ENCODE measurements at places on chromosomes 7 and 10. TPM values are rescaled to one million over a fixed set of nuclear protein-coding genes. Genes with fewer than 3 reads are reported as not detected.

GRCh38 chr7:95334447-95334846 lies 10.1 kb upstream of the PON1 start:
- DNase-seq, result no peak

DNA sequence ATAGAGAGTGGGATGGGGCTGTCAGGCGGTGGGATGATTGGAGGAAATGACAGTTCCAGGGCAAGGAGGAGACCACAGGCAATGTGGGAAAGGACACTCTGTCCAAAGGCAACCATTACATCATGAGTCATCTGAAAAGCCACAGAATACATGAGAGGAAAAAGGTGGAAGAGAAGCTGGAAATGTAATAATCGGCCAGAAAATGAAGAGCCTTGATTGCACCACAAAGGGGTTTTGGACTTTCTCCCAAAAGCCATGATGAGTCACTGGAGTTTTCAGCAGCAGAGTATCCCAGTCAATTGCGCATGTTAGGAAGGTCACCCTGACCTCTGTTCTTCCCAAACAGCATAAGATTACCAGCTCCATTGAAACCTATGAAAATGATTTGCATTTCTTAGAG lies 222.0 kb downstream of the LHFPL3 start:
- no peak for DNase-seq

DNA sequence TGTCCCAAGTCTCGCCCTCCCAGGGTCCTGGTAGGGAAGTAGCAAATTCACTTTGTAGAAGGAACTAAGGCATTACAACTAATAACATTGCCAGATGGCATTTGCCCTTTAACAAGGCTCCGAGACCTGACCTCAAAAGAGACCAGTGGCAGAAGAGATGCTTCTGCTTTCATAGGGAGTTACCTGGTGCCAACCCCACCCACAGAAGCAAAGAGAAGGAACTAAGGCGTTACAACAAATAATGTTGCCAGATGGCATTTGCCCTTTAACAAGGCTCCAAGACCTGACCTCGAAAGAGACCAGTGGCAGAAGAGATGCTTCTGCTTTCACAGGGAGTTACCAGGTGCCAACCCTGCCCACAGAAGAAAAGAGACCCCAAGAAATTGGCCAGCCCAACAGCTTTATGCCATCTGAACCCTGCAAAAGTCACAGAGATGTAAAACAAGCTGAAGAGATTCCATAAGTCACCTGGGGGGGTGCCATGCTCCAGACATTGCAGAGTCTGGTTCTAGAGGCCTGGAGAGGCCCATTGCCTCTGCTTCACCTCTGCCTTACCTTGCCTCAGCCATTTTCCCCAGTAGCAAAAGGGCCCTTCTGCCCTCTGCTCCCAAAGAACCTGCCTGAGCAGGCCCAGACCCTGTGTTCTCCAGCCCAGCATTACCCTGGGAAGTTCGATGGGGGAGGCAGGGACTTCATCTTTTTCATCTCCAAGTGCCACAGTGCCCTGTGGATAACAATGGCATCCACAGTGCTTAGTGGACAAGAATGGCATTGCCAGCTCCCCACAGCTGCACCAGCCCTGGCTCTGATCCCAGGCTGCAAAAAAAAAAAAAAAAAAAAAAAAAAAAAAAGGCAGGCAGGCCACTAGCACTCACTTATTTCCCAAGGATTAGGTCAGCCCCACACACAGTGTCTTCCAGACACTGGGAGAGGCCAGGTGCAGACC lies 179.5 kb upstream of the PLXNA4 start:
- DNase-seq, result peak; percentile 36

DNA sequence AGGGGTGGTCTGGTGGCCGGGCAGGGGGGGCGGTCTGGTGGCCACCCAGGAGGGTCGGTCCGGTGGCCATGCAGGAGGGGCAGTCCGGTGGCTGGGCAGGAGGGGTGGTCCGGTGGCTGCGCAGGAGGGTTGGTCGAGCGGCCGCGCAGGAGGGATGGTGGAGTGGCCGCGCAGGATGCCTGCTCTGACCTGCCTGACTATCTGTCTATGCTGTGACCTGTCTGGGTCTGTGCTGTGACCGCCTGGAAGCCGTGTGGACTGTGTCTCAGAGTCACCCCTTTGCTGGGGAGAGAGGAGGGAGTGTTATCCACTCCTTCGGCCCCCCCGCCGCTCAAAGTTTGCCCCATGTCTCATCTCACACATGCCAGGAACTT lies 113.2 kb downstream of the ACTR3B start:
- no peak for DNase-seq

GRCh38 chr7:964401-965231 lies 10.1 kb upstream of the ADAP1 start:
- peak; percentile 78 for DNase-seq

GRCh38 chr10:49471532-49471931 lies 67.4 kb downstream of the ERCC6 start:
- no peak for DNase-seq

GRCh38 chr10:12961416-12962205 lies 39.9 kb downstream of the CCDC3 start:
- no peak for DNase-seq

- DNase-seq, result no peak
These were observed 615.8 kb downstream of the AUTS2 start for GRCh38 chr7:70214071-70214470.

DNA sequence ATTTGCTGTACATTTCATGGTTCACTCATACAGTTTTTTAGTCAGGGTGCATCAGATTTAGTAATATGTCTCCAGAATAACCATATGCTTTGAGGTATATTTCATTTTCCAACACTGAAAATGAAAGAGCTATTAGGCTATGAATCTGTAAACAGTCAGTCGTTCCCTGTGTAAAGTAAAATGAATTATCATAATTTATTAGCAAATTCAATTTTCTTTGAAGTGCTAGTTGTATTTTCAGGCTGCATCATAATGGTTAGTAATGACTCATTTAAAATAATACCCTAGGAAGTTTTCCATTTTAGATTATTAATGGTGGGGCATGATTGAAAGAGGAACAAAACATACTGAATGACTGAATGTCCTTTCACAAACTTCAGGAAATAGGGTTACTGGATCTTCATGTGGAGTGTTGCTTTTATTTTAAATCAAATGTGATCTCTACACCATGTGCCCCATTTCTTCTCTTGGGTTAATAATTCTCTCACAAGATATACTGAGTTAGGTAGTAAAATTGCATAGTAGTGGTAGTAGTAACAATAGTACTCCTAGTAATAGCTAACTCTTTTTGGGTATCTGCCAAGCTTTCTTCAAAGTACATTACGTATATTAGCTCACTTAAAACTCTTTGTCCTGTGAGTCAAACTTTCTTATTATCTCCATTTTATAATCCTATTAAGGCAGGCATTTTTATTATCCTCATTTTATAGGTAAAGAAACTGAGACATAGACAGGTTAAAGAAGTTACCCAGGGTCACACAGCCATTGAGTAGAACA lies 476.5 kb downstream of the SUGCT start:
- no peak for DNase-seq

- no peak for DNase-seq
These were observed 81.2 kb downstream of the FZD1 start for GRCh38 chr7:91345449-91345848.

DNA sequence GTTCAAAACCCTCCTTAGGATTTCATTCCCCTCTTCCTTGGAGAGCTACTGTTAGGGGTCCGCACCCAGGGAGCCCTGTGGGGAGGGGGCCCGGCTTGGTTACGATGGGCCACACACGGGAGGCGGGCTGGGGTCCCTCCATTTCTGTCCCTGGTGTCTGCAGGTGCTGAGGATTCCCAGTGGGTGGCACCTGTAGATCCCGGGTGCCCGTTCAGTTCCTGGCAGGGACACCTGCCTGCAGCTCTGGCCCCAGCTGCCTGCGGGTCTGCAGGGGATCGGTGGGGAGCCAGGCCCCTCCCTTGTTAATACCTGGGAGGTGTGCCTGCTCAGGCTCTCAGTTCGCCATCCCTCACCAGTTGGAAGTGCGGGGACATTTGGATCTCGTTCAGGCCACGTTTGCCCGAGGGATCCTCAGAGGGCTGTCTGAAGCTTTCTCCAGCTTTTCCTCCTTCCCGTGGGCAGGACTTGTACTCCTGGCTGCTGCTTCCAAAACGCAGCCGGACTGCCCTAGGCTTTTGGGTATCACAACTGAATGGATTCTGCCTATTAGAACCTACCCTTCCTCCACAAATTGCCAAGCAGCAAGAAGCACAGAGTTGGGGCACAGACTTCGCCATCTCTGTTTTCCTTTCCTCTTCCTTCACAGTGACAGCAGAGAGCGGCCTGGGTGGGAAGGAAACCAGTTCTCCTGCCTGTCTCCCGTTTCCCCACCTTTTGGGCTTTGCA lies 22.3 kb upstream of the IL15RA start:
- no peak for DNase-seq

DNA sequence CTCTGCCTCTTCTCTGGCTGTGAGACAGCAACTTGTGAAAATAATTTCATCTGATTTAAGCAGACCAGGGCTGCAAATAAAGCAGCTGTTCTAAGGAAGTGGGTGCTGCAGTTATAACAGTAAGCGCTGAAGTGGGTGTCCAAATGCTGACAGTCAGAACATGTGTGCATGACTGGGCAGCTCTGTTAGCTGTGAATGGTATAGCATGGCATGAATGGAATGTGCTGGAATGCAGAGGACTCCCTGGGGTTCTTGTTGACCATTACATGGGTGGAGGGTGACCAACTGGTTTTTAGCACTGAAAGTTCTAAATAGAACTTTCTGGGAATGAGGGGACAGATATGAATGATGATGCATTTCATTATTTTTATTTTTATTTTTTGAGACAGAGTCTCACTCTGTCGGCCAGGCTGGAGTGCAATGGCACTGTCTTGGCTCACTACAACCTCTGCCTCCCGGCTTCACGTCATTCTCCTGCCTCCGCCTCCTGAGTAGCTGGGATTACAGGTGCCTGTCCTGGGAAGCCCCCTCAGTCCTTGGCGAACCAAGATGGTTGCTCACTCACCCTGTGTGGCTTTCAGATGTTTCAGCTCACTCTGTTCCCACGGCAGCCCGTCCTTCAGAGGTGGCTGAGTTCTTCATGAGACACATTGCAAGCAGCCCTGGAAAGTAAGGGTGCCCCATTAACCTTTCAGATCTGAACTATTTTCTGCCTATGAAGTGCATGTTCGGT lies 319.8 kb upstream of the PHYHIPL start:
- DNase-seq, result no peak

DNA sequence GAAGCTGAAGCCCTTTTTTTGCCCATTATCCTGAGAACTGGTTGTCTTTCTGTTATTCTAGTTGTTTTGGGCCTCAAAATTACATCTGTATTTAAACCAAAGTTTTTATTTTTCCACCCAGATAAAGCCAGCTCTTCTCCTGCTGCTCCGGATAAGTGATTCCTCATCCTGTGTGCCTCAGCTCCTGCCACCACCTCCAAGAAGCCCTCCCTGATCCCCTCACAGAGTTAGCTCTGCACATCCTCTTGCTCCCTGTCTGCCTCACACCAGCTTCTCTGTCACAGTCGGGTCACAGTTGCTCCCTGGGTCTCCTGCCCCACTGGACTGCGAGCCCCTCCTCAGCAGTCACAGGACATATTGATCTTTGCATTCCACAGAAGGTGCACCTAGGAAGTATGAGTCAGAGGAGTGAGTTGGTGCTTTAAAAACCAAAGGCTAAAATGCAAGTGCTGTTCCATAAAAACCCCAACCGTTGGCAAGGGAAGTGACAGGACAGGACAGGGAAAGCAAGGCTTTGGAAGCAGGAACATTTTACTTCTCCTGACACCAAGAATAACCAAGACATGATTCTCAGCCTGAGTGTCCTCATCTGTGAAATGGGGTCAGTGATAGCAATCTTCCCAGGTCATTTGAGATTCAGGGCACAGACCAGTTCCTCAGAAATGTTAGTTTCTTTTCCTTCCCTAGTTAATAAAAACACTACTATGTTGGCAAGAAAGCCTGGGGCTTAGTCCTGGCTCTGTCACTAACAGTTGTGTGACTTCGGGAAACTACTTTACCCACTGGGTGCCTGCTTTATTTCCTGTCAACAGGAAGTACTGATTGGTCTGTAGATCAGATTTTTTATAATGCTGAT lies 36.5 kb upstream of the EEPD1 start:
- no peak for DNase-seq

DNA sequence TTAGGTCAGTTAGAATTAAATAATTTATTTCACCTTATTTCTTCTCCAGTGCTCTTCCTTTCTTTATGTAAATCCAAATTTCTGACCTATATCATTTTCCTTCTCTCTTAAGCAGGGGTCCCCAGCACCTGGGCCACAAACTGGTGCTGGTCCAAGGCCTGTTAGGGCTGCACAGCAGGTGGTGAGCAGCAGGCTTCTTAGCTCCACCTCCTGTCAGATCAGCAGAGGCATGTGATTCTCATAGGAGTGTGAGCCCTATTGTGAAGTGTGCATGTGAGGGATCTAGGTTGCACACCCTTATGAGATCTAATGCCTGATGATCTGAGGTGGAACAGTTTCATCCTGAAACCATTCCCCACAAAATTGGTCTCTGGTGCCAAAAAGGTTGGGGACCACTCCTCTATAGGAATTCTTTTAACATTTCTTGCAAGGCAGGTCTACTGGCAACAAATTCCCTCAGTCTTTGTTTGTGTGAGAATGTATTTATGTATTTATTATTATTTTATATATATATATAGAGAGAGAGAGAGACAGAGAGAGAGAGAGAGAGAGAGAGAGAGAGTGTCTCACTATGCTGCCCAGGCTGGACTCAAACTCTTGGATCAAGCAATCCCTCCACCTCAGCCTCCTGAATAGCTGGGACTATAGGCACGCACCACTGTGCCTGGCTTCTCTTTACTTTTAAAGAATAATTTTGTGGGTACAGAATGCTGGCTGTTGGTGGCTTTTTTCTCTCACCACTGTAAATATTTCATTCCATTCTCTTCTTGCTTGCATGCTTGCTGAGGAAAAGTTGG lies 4.3 kb upstream of the ABCC2 start:
- DNase-seq, result no peak

DNA sequence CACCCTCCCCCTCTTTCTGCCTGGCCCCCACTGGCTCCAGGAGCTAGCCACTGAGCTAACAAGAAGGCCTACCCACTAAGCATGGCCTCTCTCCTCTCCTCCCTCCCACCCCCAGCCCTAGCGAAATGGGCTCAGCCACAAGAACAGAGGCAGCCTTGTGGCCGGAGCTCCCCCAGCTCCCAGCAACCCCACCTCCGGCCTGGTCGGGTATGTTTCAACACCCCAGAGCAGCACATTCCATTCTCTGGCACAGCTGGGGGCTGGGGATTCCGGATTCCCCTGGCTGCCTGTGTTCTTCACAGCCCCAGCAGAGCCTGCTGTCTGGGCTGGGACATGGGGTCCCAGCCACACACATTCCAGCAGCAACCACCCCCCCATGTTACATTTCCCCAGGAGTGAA lies 9.0 kb downstream of the SFRP5 start:
- no peak for DNase-seq

GRCh38 chr10:116538456-116538855 lies 7.3 kb upstream of the PNLIP start:
- DNase-seq, result no peak

HOXA13 gene
- total RNA-seq, result not detected

STEAP1 gene
- total RNA-seq, result 8.8 TPM

ITIH5 gene
- 28.6 TPM for total RNA-seq

FIGNL1 gene
- total RNA-seq, result 4.9 TPM

ST8SIA6 gene
- total RNA-seq, result 3.7 TPM

A1CF gene
- total RNA-seq, result not detected

SPDYE1 gene
- not detected for total RNA-seq

GPR15LG gene
- total RNA-seq, result 7.5 TPM

All from stomach (tissue), 19 donors.